ENCODE measurements at places on chromosomes 7 and 10.

- DNase-seq: no peak
Observed at GRCh38 chr10:68212721-68213352, 19.1 kb downstream of the ATOH7 start.

DNA sequence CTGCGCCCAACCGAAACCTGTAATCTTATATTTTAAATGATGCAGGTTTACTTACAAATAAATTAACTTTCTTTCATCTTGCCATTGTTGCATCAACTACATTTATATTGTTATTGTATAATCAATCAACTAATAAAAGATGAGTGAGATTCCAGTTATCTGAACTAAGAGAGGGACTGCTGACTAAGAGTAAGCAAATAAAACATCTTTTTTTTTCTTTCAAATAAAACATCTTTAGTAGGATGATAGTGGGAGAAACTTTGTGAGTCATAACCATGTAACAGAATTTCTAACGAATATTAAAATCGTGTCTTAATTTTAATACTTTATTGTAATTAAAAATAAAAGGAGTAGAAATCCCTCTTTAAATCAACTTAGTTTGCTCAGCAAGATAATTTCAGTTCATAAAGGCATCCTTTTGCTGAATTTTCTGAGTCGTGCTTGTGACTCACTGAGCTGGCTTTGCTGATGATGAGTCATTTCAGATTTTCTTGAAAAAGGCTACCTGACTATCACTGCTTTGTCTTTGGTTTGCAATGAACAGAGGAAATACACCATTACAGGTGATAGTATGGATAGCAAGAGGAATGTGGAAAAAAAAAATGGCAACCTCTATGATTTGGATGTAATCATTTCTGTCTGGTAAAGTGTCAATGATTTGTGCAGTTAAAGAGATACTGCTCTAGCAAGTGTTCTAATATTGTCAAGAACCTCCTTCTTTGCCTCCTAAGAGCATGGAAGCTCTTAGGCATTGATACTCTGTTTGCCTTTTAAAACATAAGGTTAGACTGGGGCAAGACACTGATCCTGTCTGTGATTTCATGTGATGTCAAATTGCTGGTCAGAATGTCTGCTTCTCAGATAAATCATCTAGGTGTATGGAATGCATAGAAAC lies 119.5 kb downstream of the GPR158 start:
- no peak for DNase-seq

GRCh38 chr7:125592331-125592730 lies 662.7 kb upstream of the POT1 start:
- DNase-seq: no peak

DNA sequence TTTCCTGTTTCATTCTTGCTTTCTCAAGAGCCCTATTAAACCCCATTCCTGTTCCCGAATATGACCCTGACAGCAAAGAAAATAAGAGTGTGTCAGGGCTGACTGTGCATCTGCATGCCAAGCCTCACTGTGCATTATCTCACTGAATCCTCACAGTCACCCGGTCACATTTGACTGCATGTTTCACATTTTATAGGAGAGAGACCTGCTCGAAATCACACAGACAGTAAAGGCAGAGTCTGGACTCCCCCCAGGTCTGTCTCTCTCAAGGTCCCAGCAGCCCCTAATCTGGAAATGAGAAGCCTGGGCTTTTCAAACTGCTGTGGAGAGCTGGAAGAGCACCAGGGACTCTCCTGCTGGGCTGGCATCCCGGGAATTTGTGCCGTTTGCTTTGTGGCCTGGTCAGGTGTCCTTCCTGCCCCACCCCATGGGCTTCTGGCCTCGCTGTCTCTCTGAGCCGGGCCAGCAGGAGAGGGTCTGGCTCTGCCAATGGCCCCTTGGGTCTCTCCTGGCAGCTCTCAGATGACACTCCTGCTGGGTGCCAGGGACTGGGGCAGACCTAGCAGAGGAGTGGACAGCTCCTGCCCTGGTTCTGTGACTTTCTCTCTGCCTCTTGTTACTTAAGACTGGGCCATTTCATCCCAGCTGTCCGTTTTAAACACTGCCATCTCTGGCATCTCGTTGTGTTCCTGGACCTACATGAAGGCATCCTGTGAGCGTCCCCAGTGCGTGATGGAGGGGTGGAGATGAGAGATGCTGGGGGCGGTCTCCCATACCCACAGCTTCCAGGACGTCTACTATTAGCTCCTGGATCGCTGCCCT lies 173.6 kb downstream of the ARHGAP12 start:
- DNase-seq: no peak

GRCh38 chr7:129848436-129848835 lies 104.3 kb downstream of the UBE2H start:
- no peak for DNase-seq

DNA sequence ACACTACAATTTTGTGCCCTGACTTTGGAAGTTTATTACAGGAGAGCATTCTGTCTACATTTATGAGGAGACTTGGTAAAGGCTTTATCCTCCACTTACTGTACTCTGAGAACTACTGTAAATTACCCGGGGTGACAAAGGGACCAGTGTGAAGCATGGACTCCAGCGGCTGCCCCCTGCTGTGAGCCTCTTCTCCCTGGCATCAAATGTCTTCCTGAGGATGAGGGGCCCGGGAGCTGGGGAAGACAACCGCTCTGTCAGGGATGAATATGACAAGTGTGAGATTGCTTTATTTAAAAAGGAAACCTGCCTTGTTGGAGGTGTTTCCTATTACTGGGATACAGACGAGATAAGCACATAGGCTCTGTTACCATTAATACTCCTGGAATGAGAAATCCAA lies 714.8 kb downstream of the CCSER2 start:
- DNase-seq: no peak

DNA sequence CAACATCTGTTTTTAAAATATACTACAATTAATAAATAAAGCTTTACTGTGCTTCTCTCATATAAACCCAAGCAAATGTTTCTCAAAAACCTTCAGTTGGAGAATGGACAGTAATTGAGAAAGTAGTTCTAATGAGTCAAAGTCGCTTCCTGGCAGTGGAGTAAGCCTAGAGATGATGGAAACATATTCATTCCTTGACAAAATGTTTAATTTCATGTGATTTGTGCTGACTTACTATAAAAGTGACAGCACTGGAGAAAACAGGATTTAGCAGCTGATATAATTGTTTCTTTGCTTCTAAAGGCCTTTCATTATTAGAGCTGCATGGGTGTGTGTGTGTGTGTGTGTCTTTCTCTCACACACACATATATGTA lies 9.0 kb downstream of the ELMO1 start:
- DNase-seq: no peak

- DNase-seq: no peak
Observed at GRCh38 chr7:100173806-100174495, 3.2 kb downstream of the GPC2 start.

DNA sequence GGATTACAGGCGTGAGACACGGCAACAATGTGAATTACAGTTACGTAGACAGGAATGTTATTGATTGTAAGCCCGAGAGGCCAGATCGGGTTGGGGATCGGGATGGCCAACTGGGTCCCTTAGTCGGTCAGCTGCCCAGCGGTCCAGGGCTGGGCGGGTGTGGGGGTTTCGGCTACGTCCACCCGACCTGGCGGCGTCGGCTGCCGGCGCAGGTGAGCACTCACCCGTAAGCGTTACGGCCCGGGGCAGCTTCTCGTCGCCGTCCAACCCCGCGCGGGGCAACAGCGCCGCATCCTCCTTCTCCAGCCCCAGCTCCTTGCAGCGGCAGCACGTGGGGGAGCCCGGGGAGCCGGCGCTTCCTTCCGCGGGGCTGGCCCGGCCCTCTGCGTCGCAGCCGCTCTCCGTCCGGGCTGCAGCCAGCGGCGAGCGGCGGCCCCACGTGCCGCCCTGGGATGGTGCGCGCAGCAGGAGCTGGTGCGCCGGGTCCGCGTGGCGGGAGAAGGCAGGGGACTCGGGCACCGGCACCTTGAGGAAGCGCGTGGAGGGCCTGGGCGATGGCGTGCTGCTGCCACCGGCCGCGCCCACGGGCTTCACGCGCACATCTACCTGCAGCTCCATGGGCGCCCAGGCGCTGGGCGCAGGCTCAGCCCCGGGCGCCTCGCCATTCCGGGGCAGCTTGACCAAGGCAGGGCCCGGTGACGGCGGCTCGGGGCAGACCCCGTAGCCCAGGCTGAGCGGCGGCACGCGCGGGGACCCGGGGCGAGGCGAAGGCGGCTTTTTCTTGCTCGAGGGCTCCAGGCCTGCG lies 609 bp downstream of the KLRG2 start:
- peak; percentile 37 for DNase-seq

DNA sequence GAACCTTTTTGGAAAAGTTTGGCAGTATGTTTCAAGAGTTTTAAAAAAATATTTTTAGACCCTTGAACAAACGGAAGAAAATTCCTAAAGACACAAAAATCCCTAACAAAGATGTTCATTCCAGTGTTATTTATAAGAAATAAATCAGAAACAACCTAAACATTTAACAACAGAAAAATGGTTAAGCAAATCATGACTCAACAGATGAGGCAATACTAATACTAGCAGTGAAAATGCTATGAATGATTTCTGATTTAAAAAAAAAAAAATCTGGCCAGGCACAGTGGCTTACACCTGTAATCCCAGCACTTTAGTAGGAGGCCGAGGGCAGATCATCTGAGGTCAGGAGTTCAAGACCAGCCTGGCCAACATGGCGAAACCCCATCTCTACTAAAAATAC lies 61.0 kb downstream of the ARHGAP12 start:
- no peak for DNase-seq

DNA sequence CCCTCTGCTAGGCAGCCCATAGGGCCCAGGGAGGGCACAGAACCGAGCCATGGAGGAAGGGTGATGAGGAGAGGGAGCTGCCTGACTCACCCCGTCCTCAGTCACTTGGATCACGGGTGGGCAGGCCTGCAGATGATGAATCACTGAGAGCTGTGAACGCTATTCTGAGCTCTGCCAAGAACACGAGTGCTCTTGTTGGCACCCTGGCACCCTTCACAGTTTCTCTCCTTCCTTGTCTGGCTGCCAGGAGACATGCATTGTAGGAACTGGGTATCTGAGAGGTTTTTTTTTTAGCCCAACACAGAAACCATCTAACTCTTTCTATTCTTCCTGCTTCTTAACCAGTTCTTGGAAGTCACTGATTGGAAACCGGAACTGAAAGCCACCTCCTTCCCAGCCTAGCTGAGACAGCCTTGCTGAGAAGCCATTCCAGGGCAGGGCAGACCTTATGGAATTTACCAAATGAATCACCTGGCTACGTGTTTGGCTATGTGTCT lies 82.1 kb downstream of the SLC37A3 start:
- DNase-seq: no peak

- peak; percentile 43 for DNase-seq
Observed at GRCh38 chr10:133565441-133566294, at the start of gene SYCE1. Gene SYCE1 (minus strand): TSS chr10:133565583. CDS start chr10:133565529, 54 bp downstream.

DNA sequence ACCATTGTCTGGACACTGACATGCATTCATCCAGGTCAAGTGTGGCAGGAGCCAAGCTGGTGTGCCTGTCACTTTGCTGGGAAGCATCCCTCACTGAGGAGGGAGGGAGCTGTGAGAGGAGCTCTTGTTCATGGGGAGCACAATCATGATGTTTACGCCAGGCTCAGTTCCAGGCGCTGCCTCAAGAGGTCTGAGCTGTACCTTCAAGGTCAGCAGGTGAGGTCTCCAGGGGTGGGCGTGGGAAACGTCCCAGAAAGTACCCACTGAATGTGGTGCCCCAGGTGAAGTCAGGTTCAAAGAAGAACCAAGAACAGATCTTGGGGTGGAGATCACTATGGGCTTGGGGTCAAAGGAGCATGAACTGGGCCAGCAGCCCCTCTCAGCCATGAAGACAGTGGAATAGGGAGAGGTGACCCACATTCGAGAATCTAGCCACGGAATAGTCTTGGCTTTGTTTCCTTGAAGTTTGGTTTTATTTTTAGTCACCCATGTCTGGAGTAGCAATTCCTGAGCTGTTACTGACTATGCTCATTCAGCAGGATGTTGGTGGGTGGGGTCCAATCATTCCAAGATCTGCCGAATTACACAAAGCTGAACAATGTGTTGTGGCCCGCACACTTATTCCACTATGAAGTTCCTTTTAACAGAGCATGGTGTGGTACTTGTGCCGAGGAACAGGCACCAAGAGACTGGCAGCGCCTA lies 29.3 kb downstream of the NPS start:
- DNase-seq: no peak

DNA sequence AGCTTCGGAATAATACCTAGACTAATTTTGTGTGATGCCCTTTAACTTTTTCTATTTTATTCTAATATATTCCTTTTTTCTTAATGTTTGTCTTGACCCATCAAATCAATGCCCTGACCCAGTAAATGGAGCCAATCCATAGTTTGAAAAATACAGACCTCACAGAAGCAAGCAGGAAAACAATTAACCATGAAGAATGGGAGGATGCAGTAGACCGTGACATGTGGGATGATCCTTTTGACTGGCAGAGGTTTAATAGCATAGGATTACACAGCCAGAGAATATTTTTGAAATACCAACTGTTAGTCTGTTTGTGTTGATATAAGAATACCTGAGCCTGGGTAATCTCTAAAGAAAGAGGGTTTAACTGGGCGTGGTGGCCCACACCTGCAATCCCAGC lies 142.6 kb upstream of the NEBL start:
- DNase-seq: no peak

DNA sequence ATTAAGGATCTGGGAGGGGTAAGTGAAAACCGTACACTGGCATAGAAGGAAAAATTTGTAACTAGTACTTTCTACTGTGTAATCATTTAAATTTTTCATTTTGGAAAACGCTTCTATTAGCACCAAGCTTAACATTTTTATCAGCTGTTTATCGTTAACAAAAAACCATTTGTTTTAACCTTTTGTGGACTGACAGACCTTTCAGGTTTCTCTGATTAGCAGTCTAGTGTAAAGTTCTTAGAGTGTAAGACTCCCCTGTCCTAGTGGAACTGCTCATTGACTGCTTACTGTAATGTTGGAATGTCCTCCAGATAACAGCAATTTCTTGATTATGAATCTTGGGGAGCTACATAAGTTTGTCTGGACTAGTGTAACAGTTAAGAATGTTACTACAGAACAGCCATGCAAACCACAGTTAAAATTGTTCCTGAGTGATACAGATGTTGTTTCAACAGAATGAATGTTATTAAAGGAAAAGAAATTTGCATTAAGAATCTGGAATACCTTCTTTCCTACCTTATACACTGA lies 2.0 kb downstream of the DBF4 start:
- DNase-seq: no peak

GRCh38 chr7:126445991-126446390 lies 806.8 kb downstream of the GRM8 start:
- DNase-seq: no peak

- DNase-seq: no peak
Observed at GRCh38 chr10:132011024-132011423, 29.3 kb upstream of the BNIP3 start.

- no peak for DNase-seq
Observed at GRCh38 chr7:30040938-30041337, 12.7 kb downstream of the PLEKHA8 start.
